Right cardiac atrium (tissue), 5 donors: ENCODE measurements at places on chromosomes 4 and X. TPM values are rescaled to one million over a fixed set of nuclear protein-coding genes. Genes with fewer than 3 reads are reported as not detected.

S100G gene
- not detected for total RNA-seq

RASGEF1B gene
- total RNA-seq: 9.2 TPM

DNA sequence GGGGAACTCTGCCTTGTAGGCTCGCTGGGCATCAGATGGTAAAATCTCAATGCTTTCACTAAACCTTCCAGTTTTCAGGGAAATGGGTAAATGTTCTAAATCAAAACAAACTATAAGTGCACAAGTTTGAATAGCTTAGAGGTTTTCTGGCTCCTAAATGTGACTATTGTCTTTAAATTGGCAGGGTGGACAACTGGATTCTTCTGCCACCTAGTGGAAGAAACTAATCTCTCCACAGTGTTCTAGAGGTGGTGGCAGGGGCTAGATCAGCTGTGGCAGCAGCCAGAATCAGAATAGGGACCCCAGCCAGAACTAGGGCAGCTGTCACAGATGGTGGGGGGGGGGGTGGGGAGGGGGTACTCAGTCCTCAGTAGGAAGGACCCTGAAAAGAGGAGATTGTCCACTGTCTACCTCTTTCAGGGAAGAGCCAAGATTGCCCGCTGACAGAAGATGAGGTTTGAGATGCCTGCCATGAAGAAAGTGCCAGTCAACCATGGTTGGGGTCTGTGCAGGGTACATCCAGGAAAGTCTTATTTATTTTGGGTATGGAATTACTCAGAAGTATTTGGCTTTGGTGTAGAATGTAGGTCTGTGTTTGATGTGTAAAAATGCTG, 201.4 kb downstream of the CCNG2 start:
- DNase-seq: no peak

GRCh38 chrX:16796298-16796697, 10.0 kb downstream of the TXLNG start:
- no peak for DNase-seq

DNA sequence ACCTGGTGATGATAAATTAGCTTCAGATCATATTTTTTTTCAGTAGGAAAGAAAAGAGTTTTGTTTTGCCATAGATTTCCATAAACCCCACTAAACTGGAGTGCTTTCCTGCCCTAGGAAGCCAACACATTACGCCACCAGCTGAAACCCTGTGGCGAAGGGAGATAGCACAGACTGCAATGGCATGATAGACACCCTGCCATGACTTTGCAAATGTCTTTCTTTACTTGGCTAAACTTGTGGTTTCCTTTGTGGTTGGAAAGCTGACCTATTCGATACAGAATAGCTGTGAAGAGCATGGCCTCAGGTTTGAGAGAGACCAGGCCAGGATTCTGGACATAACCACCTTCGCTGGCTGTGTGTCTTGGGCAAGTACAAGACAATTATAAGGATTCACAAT, 19.1 kb downstream of the MFAP3L start:
- no peak for DNase-seq
